ENCODE measurements at places on chromosomes 12 and 14.

GRCh38 chr14:102901633-102902032, 20.8 kb upstream of the AMN start:
- no peak for DNase-seq

GRCh38 chr12:110317911-110318310, 36.9 kb downstream of the ATP2A2 start:
- no peak for DNase-seq

DNA sequence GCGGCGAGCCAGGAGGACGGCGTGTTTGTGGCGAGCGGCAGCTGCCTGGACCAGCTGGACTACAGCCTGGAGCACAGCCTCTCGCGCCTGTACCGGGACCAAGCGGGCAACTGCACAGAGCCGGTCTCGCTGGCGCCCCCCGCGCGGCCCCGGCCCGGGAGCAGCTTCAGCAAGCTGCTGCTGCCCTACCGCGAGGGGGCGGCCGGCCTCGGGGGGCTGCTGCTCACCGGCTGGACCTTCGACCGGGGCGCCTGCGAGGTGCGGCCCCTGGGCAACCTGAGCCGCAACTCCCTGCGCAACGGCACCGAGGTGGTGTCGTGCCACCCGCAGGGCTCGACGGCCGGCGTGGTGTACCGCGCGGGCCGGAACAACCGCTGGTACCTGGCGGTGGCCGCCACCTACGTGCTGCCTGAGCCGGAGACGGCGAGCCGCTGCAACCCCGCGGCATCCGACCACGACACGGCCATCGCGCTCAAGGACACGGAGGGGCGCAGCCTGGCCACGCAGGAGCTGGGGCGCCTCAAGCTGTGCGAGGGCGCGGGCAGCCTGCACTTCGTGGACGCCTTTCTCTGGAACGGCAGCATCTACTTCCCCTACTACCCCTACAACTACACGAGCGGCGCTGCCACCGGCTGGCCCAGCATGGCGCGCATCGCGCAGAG, 873 bp downstream of the PLXNC1 start:
- peak; percentile 44 for DNase-seq

DNA sequence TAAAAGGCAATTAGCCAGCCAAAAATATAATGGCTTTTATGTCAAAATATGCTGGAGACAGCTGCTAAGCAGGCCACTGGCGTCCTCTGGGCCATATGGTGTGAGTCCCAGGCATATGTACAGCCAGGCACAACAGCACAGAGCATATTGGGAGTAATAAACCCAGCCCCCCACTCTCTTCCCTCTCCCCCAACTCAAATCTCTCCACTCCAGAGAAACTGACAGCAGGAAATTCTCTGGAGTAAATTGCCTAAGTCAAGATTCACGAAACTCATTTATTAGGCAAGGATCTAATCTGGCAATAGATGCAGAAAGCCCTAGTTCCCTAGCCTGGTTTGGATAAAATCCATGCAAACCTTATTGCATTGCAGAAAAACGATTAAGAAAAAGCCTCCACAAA, 147.9 kb upstream of the SEL1L start:
- no peak for DNase-seq

- DNase-seq: no peak
These were observed 412.6 kb upstream of the SOX5 start for GRCh38 chr12:24361877-24362580.

DNA sequence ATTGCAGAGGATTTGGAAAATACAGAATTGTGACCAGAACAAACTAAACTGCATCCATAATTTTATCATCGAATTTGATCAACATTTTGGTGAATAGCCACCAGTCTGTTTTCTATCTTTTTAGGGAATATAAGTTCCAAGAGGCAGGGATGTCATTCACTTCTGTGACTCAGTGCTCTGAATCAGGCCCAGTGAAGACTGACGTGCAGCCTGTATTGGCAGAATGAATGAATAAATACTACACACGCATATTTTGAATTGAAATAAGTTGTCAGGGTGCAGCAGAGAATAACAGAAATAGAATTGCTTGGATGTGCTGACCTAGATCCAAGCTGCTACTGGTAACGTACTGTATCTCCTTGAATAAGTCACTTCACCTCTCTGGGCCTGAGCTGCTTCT, 1.3 kb upstream of the EMP1 start:
- no peak for DNase-seq

DNA sequence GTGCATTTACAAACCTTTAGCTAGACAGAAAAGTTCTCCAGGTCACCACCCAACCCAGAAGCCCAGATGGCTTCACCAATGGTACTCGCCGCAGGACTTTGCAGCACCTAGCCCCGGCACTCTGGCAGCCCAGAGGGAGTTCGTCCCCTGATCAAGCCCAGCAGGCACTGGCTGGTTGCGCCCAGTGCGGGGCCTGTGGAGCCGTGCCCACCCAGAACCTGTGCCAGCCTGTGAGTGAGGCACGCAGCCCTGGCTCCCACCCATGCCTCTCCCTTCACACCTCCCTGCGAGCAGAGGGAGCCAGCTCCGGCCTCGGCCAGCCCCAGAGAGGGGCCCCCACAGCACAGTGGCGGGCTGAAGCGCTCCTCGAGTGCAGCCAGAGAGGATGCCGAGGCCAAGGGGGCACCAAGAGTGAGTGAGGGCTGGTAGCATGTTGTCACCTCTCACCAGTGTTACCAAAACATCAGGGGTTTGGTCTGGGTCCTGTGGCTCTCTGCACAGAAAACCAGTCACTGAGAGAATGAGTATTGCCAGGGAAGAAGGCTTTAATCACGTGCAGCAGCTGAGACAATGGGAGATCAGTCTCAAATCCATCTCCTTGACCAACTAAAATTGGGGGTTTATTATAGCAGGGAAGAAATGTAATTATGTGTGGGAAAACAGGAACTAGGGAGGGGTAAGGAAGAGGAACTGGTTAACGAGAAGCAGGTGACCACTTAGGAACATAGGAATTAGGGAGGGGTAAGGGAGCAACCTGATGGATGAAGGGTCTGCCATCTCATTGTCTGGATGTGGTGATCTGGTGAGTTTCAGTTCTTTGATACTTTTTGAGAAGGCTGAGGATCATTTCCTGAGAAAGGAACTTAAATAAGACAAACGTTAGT, 151.3 kb downstream of the NUBPL start:
- no peak for DNase-seq

DNA sequence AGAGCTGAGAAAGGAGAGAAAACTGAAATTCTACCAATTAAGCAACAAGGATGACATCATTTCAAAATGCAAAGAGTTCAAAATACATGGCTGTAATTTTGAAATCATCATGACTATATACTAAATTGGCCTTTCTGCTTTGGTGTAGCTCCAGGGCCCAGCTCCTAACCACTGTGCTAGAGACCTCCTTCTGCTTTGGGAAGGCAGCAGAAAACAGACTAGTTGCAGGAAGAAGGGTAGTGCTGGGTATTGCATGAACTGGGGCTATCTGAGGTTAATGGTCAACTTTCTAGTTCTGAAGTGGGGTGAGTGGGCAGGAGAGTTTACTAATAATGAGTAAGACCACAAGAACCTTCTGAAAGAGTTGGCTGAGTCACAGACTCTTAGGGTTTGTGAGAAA, 66.2 kb downstream of the PTGER2 start:
- DNase-seq: no peak

DNA sequence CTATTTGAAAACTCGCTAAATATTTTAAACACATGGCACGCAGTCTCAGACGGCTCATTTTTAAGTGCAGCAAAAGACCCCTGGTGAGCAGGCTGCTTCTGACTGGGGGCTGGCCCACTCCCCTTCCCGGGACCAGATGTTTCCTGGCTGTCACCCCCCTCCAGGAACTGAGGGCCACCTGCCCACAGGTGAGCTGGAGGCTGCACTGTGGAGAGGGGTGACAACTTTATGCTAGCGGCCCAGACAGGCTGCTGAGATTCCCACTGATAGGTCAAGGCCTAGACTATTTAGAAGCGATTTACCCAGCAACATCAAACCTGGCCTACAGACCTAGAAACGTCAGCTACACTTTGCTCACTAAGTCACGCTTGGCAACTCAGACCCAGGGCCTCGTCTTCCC, 92.1 kb downstream of the BCL11B start:
- no peak for DNase-seq

DNA sequence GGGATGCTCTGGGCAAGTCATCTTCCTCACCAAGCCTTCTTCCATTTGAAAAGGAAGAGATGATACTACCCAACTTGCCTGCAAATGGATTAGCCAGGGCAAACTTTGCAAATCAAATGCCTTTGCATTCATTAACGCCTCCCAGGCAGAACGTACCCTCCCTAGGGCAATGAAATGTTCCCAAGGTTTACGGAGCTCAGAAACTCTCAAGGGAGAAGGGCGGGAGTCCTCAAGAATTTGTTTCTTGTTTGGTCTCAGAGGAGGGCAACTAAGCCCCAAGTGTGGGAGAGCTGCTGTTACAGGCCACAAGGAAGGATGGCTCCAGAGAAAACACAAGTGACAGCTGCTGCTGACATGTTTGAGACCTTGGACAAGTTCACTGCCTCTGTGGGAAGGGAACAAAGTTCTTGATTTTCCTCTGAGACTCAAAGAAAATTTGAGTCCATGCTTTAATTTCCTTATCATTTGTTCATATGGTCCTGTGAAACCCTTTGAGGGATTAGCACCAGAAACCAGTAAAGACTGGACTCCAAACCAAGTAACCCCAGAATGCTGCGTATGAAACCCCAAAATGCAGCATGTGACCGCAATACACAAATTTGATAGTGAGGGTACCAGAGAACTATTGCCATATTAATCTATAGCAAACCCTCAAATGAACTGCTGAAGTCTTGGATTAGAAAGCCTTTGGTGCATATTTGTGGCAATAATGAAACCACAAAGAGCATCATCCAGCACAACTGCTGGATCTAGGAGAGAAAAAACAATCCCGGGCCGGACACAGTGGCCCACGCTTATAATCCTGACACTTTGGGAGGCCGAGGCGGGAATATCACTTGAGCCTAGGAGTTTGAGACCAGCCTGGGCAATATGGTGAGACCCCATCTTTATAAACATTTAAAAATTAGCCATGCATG, 22.9 kb downstream of the SPTB start:
- no peak for DNase-seq

- no peak for DNase-seq
These were observed 8.8 kb downstream of the IKBIP start for GRCh38 chr12:98635657-98636323.

DNA sequence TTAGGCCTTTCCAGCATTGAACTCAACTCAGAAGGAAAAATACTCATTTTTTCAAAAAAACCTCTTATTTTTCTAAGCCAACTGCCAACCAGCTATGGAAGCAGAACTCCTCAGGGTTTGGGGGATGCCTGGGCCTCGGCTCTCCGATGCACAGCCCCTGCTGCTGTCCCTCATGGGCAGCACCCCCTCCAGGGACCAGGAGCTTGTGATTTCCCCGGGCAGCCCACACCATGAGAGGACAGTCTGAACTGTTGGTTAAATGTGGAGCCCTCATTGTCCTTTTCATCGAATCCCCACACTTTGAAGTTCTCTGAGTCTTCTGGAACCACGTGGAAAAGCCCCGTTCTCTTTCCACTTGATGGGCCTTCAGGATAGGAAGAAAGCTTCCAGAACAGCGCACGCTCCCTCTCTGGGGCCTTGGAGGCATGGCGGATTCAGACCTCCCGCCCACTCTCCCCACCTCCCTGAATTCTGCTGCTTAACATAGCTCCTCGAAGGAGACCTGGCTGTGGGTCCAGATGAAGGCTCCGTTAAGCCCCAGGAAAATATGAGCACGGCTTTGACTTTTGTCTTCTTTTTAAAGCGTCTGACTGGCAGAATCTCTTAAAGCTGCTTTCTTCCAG, 156.6 kb downstream of the CALM1 start:
- no peak for DNase-seq

GRCh38 chr14:48580692-48581091, 905.3 kb upstream of the MDGA2 start:
- DNase-seq: no peak

DNA sequence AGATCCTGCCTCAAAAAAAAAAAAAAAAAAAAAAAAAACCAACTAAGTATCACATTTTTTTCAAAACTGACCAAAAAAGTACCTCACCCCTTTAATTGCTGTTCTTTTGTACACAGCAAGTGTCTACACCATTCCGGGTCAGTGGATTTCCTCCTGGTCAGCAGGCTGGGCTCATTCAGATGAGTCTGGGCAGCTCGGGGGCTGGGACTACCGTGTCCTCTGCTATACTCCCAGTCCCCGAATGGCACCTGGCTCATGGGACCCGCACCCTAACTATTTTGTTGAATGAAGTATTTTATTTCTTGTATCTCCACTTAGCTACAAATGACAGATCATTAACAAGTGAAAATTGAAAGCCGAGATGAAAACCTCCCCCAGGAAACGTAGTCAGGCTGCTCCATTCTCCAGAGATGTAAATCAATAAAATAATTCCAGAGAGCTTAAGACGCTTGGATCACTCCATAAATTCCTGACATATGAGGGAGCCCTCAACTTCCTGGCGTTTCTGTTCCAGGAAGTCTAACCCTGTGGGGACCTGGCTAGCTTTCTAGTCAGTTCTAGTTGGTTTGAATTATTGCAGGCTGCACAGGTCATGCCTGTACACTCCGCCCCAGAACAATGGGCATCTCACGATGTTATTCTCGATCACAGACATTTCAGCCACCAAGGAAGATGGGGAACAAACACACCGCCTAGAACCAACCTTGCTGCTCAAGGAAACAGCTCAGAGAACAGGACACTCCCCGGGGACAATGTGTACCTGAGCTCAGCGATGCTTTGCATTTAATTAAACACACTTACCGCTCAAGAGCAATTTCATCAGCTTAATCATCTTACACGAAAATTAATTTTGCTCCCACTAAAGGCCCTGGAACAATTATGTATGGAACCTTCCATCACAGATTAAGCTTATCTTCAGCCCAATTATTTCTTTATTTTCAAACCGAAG, 76.3 kb downstream of the RIMBP2 start:
- DNase-seq: no peak

- DNase-seq: no peak
These were observed 29.6 kb downstream of the IFT43 start for GRCh38 chr14:76015191-76015590.

- DNase-seq: peak; percentile 19
These were observed 83.2 kb downstream of the ITPR2 start for GRCh38 chr12:26749781-26750180.

Data from activated CD4-positive, alpha-beta T cell treated with anti-CD3 and anti-CD28 coated beads, Interleukin-2, amount 50 U/mL, for 16 hours (primary cell).